ENCODE measurements at places on chromosomes 12 and 14. TPM values are rescaled to one million over a fixed set of nuclear protein-coding genes. Genes with fewer than 3 reads are reported as not detected.

GRCh38 chr14:91872011-91872501, 4.7 kb upstream of the TC2N start:
- peak overlapping the region; percentile 80 for H3K27ac ChIP-seq
- no peak overlapping the region for H3K4me3 ChIP-seq
- no peaks in the 10 kb centered on the region for H3K36me3 ChIP-seq
- H3K4me1 ChIP-seq, result peaks cover 84% of the 10 kb centered on the region

The MIPOL1 gene
- not detected for total RNA-seq

DNA sequence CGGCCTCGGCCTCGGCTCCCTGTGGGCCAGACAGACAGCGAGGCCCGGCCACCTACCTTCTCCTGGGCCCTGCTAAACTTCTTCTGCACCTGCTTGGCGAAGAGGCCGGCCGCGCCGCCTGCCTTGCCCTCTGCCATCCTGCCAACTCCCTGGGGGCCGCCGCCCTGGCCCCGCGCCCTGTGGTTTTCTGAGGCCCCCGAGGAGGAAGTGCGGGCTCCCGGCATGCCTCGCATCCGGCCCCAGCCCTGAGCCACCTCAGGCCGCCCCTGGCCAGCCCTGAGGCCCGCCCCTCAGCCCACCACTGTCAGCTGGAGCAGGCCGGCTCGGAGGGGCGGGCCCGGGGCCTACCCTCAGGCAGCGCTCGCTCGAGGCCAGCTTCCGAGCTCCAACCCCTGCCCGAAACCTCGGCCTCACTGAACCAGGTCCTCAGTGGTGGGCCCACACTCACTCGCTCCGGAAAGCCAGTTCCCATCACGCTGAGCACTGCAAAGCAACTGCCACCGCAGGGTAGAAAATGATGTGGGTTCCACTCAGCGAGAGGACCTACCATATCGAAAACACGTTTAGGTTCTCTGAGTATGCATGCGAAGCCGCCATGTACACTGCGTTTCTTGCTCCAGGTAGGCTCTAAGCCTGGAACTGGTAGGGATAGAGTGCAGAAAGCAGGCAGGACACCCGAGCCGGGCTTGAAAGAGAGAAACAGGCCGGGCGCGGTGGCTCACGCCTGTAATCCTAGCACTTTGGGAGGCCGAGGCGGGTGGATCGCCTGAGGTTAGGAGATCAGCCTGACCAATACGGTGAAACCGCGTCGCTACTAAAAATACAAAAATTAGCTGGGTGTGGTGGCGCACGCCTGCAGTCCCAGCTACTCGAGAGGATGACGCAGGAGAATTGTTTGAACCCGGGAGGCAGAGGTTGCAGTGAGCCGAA, at the start of gene BIN2:
Gene BIN2 (minus strand): TSS at position 209 of the 930 bp plus-strand sequence. CDS start 72 bp downstream, at position 137.
- H3K4me1 ChIP-seq, result peaks cover 81% of the 10 kb centered on the region
- peak within 1 kb of the TSS; percentile 97 for H3K27ac ChIP-seq
- peaks cover 5% of the 10 kb centered on the region for H3K36me3 ChIP-seq
- peak; percentile 78 for DNase-seq
- no peaks in the 10 kb centered on the region for H3K27me3 ChIP-seq

GRCh38 chr12:2057041-2057794, 4.4 kb downstream of the CACNA1C start:
- H3K4me3 ChIP-seq, result no peak overlapping the region
- peaks cover 25% of the 10 kb centered on the region for H3K27me3 ChIP-seq
- H3K4me1 ChIP-seq, result peaks cover 5% of the 10 kb centered on the region
- DNase-seq, result no peak
- H3K36me3 ChIP-seq, result no peaks in the 10 kb centered on the region

The KRT81 gene
- total RNA-seq, result 1.3 TPM

All from natural killer cell (primary cell).